ENCODE measurements at places on chromosomes 7 and 10. TPM values are rescaled to one million over a fixed set of nuclear protein-coding genes. Genes with fewer than 3 reads are reported as not detected.

DNA sequence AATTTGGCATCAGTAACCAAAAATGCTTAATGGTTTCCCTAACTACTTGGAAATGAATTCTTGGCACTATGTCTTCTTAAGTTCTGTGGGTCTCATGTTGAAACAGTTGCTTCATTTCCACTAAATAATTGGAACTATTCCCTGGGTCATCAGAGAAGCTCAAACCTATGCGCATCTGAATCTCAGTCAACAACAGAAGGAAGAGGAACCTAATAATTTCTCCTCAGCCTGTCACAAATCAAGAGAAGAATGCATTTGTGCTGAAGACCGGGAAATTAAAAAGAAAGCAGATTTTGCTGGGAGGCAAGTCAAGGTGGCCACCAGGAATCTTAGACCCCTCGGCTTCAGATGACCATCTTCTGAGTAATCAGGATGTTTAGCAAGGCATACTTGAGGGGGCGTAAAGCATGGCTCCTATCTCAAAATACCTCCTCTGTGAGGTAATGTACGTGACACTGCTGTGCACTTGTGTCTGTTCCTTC, 41.4 kb downstream of the TOMM7 start:
- DNase-seq, result no peak

DNA sequence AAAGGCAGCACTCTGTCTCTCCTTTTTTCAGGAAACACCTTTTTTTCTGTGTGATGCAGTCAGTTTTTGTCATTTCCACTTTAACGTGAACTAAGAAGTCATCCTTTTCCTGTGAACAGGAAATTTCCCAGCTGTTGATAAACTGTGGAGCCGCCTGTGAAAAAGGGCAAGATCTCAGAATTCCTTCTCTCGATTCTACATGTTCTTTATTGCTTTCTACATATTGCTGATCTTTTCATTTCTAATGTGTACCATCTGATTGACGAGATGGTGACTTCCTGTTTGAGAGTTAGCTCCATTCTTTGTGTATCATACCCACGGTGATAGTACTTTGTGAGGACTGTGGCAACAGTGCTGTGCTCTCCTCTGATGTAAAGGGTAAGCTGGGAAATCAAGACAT, 50.4 kb downstream of the ADD3 start:
- DNase-seq, result no peak

GRCh38 chr10:77637532-77638320, at the start of gene KCNMA1:
Gene KCNMA1 (minus strand): TSS chr10:77637808.
- DNase-seq, result no peak

DNA sequence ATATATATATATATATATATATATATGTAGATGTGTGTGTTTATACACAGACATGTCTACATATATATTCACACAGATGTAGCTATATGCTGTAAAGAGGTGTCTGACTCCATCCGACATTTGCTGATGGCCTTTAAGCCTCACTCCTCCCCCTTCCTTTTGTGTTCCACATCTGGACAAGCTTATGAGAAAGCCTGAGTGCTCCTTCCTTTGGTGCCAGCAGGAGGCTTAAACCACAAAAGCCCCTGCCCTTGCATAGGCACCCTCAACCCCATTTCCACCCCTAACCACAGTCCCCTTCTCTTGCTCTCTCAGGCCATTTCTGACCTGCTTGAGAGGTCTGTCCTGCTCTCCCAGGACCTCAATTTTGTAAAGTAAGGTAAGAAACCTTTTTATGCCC, 98.7 kb downstream of the SVOPL start:
- no peak for DNase-seq

DNA sequence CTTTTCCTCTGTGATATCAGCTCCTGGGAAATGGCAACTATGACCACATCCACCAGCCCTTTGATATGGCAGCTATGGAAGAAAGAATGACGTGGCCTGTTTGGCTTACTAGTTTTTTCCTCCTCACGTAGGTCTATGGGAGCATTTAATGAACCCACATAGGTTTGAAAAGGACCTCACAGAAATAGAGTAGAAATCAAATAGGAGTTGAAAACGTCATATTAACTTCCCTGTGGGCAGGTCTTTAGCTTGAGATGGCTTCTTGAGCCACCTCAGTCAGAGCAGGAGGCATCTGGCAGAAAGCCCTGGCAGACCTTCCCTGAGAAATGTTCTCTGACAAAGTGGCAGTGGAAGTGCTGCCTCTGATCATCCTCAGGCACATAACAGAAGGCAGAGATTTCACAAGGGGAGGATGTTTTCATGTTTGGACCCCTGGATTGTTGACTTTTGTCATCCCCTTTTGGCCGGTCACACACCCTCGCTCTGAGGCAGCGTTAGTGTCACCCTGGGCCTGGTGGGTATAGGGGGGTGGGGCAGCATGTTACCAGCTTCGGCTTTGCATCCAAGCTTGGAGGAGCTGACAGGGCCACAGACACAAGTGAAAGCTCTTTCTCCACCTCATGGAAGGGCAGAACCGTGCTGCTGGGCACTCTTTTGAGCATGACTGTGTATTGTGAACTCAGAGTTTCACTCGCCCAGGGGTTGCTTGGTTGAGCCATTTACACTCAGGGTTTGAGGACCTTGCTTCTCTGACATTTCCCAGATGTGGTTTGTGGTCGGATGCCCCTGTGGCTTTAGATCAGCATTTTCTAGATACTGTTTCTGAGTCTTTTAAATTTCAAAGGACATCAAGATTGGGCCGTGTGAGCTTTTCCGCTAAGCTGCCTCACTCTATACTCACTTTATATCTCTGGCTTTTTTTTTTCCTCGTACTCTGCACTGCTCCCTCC, 184.2 kb downstream of the STK31 start:
- DNase-seq, result no peak

Gene ZNF853
- total RNA-seq, result 0.59 TPM
